Right atrium auricular region (tissue), 2 donors: ENCODE measurements at places on chromosomes 3 and 15. TPM values are rescaled to one million over a fixed set of nuclear protein-coding genes. Genes with fewer than 3 reads are reported as not detected.

DNA sequence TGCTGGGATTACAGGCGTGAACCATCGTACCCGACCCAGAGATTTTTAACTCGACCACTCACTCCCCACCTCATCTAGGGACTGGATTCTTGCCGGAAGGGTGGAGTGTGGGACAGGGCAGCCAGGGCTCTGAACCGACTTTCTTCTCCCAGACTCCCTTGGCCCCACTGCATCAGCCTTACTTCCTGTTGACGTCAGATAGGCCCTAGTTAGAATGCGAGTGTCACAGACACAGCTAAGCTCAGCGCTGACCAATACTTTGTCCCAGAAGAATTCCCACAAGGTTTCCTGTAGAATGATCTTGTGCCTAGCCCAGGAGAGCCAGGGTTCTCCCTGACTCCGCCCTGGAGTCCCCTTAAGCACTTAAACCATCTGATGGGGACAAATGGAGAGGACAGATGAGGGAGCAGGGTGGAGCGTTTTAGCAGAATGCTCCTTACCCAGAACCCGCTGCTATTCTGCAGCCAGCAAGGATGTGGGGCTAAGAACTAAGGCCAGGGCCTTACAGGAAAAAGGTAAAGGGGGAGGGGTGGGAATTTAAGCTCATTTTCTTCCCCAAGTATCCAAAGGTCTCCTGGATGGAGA, 5.8 kb upstream of the TUSC2 start:
- DNase-seq, result peak; percentile 93

DNA sequence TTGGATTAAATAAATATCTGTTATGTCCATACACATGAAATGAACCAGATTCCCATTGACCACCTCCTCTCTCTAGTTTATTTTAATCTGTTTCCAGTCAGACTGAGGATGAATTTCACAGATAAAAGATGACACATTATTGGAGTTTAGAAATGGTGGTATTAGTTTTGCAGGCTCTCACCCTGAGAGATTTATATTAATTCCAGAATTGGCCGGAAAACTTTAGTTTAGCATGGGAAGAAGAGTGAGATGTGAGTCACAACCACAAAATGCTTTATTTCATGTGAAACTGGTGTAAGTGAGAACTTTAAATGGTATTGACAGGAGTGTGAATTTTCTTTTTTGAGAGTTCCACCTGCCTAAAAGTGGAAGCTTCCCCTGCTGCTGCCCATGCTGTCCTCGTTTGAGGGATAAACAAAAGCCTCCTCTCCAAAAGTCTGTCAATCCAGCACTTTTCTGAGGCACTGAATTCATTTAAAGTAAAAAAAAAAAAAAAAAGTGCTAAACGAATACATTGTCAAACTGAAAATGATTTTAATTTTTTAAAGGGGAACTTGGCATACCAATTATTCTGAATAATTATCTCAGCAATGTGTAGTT, 65.1 kb upstream of the EPHA3 start:
- no peak for DNase-seq

DNA sequence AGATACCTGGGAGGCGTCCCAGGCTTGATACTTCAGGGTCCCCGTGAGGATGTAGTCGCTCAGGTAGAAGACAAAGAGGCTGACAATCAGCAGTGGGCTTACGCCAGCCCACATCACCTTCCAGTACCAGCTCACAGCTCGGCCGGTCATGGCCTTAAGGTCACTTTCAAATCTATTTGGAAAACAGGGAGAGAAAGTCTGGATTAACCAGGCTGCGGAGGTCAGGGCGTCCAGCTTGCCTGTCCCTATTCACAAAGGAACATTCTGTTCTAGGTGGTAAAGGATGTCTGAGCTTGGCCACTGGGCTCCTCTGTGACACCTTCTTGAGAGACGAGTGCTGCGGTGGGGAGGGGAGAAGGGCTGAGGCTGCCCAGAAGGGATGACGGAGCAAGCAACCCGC, 36.5 kb downstream of the SLC6A20 start:
- DNase-seq, result peak; percentile 34

DNA sequence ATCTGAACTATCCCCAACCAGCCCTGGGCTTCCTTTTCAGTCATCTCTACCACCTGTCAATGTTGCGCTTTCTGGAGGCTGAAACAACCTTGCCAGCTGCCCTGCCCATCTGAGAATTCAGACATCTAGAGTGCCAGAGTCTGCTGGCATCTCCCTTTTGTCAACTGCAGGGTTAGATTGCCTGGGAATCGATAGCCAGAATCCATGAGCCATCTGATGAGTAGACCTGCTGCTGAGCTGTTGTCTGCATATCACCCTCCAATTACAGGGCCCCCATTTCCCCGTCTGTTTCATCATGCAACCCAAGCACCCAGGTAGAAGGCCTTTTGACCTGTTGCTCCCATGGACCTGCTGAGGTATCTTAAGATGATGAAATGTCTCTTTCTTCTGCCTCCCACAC, 280.1 kb downstream of the EPHB1 start:
- no peak for DNase-seq

DNA sequence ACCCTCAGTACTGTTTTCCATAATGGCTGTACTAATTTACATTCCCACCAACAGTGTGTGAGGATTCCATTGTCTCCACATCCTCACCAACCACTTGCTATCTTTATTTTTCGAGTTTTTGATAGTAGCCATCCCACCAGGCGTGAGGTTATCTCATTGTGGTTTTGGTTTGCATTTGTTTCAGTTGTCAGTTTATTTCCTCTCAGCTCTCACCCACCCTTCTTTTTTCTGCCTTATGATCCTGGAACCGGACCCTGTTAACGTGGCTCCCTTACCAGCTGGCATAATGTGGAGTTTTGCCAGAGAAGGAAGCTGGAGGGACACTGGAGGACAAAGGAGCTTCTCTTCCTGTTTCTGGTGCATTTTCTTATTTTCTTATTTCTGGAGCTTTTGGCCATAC, 25.1 kb upstream of the SH3GL3 start:
- no peak for DNase-seq

DNA sequence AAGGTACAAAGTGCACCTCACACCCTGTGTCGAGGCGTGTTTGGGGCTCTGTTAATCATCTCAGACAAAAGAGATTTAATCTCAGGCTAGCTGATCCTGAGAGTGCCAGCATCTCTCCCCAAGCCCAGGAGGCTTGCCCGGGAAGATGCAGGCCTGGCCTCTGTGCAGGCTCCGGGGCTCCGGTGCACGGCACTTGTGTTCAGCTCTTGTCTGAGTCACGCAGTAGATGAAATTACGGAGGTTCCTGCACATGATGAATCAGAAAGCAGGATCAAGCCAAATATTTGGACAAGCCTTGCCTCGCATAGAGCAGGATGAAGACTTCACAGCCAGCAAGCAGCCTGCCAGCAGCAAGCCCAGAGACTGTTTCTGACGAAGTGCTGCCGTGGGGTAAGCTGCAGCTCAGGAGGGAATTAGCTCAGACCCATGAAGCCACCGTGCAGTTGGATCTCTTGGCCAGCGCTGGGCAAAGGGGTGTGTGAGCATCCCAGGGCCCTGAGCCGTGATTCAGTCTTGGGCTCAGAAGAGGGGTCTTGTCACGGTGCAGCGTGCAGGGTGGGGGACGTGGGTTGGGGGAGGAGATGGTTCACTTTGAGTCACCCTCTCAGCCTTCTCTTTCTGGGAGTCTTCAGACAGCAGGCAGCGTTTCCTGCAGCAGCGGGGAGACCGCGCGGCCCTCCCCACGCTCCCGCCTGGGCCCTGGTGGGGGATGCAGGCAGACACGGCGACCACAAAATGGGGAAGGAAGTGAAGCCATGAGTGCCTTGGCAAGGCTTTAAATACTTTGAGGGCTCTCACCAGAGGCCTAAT, 89.2 kb upstream of the MEF2A start:
- peak; percentile 86 for DNase-seq

The MSL2 gene
- 22.0 TPM for total RNA-seq

The TUSC7 gene
- total RNA-seq, result not detected

The CEP63 gene
- total RNA-seq, result 16.1 TPM

The NOP10 gene
- 115 TPM for total RNA-seq
